GM12878 (cell line): ENCODE measurements at places on chromosomes 16 and 17. TPM values are rescaled to one million over a fixed set of nuclear protein-coding genes. Genes with fewer than 3 reads are reported as not detected.

CCL17 gene
- polyA plus RNA-seq = 27.2 and 35.2 TPM in 2 replicates

GUCY2D gene
- polyA plus RNA-seq = not detected in 2 replicates

IRF8 gene
- polyA plus RNA-seq = 104 and 121 TPM in 2 replicates

TAT gene
- 0.14 and 0.19 TPM in 2 replicates for polyA plus RNA-seq

IL17C gene
- polyA plus RNA-seq = not detected in 2 replicates

LCAT gene
- polyA plus RNA-seq = 3.0 and 3.3 TPM in 2 replicates

CHST6 gene
- polyA plus RNA-seq = 0.46 and 0.57 TPM in 2 replicates

CD19 gene
- 98.1 and 101 TPM in 2 replicates for polyA plus RNA-seq

HEATR9 gene
- polyA plus RNA-seq = 0.09 TPM in 1 of 2 replicates, not detected in the other

GRCh38 chr16:79293836-79294460 lies 306.6 kb downstream of the MAF start:
- no peak overlapping the region for H3K4me3 ChIP-seq
- H3K27ac ChIP-seq = no peak overlapping the region
- H3K4me1 ChIP-seq = no peaks in the 10 kb centered on the region
- H3K36me3 ChIP-seq = no peaks in the 10 kb centered on the region
- no peak for DNase-seq

- peak overlapping the region; percentile 17; the same call in 1 of the 2 replicates for H3K4me3 ChIP-seq
- peaks cover 55% of the 10 kb centered on the region for H3K4me1 ChIP-seq
- no peaks in the 10 kb centered on the region for H3K36me3 ChIP-seq
- H3K27ac ChIP-seq = no peak overlapping the region
- DNase-seq = no peak
- no peaks in the 10 kb centered on the region for H3K27me3 ChIP-seq
Observed at GRCh38 chr16:85983606-85984230, 84.8 kb downstream of the IRF8 start.

DNA sequence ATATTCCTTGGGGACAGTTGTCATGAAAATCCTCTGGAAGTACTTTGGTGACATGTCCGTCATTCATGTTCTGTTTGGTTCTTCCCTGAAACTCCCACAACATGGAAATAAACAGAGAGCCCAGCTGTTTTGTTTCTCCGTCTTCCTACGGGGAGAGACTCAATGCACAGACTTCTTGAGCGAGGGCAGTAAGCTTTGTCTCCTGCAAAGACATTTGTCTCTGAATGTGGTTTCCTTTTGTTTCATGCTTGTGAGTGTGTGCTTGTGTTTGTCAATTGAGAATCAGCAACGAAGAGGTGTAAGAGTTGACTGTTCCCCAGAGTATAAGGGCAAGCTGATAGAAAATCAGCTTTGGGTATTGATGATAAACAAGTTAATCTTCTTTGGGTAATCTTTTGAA lies 643.0 kb upstream of the RBFOX1 start:
- no peaks in the 10 kb centered on the region for H3K4me1 ChIP-seq
- no peak overlapping the region for H3K4me3 ChIP-seq
- DNase-seq = no peak

DNA sequence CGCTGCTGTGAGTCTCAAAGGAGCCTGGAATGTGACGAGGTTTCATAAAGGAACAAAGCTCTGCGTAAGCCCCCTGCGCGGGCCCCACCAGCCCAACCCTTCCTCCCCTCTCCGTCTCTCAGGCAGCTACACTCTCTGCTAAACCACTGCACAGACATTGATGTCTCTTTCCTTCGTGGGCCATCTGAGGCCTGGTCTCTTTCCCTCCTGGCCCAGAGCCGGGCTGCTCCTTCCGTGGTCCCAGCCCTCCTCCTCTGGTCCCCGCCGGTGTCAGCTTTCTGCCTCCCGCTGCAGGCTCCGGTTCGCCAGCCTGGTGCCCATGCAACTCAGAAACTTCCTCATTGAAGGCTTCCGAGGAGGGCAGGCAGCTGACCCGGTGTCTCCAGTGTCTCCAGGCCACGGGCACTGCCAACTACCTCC lies 7.4 kb downstream of the SCARF1 start:
- H3K27ac ChIP-seq = no peak overlapping the region
- H3K36me3 ChIP-seq = no peaks in the 10 kb centered on the region
- no peaks in the 10 kb centered on the region for H3K4me1 ChIP-seq
- no peak for DNase-seq
- H3K27me3 ChIP-seq = no peaks in the 10 kb centered on the region

DNA sequence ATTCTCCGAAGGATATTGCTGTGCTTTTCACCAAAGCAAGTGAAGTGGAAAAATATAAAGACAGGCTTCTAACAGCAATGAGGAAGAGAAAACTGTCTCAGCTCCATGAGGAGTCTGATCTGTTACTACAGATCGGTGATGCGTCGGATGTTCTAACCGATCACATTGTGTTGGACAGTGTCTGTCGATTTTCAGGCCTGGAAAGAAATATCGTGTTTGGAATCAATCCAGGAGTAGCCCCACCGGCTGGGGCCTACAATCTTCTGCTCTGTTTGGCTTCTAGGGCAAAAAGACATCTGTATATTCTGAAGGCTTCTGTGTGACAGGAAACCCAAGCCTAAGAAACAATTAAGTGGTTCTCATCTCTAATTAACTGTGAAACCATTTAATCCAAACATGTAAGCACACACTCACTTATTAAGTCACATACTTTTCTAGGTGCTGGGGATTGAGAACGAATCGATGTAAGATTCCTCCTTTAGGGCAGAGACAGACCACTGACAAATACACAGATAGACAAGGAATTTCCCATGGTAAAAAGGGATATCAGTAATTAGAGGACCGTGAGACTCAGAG lies 22.8 kb downstream of the SLFN5 start:
- H3K4me1 ChIP-seq = no peaks in the 10 kb centered on the region
- H3K36me3 ChIP-seq = no peaks in the 10 kb centered on the region
- no peak overlapping the region for H3K27ac ChIP-seq
- DNase-seq = no peak
- no peak overlapping the region for H3K4me3 ChIP-seq

DNA sequence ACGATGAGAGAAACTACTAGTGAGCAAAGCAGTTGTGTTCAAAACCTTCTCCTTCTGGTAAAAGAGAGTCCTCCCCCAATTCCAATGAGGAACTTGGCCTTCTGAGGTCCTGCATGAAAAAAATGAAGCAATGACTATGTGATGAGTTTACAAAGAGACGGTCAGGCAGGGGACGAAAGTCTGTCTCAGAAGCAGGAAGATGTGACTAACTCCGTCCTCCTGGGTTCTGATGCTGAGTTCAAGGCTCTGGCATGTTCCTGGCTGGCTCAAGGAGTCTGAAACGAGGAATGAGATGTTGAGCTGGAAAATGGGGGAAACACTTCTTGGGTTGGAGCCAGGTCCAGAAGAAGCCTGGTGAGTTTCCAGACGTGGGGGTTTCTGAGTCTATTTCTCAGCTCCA lies 129.6 kb downstream of the CPPED1 start:
- no peaks in the 10 kb centered on the region for H3K27me3 ChIP-seq
- DNase-seq = no peak
- H3K4me1 ChIP-seq = no peaks in the 10 kb centered on the region
- no peaks in the 10 kb centered on the region for H3K36me3 ChIP-seq
- no peak overlapping the region for H3K4me3 ChIP-seq

DNA sequence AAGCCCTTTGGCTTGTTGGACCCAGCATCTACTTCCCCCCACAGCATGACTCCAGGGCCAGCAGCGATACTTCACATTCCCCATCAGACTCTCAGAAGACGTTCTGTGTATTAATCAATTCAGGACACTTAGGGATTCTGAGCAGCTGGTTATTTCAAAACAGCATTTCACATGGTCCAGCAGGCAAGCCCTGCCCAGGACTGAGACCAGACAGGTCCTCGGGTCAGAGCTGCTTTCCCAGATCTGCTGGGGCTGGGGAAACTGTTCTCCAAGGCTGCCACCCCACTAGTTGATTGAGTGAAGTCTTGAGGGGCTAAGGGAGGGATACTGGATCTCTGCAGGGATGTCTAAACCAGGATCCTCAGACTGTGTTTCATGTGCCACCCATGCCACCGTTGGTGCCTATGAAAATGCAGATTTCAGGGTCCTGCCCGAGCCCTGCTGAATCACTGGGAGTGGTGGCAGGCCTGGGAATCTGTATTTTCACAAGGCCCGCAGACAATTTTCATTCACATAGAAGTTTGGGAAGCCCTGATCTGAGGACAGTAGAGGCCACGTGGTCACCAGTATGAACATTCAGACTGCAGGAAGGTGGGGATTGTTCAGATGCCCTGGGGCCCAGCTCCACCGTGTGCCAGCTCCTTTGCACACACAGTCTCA lies 40.6 kb upstream of the CDH5 start:
- no peaks in the 10 kb centered on the region for H3K36me3 ChIP-seq
- no peak overlapping the region for H3K4me3 ChIP-seq
- H3K4me1 ChIP-seq = no peaks in the 10 kb centered on the region
- H3K27me3 ChIP-seq = no peaks in the 10 kb centered on the region; the same call in 1 of the 2 replicates
- H3K27ac ChIP-seq = no peak overlapping the region

- H3K27ac ChIP-seq = no peak overlapping the region
- no peak for DNase-seq
- H3K4me3 ChIP-seq = no peak overlapping the region
- H3K36me3 ChIP-seq = no peaks in the 10 kb centered on the region
- no peaks in the 10 kb centered on the region for H3K4me1 ChIP-seq
- H3K27me3 ChIP-seq = no peaks in the 10 kb centered on the region
Observed at GRCh38 chr16:35506898-35507194, 2047.4 kb downstream of the TP53TG3F start.

- no peak overlapping the region for H3K27ac ChIP-seq
- peaks cover 19% of the 10 kb centered on the region for H3K36me3 ChIP-seq
- no peak overlapping the region for H3K4me3 ChIP-seq
- H3K4me1 ChIP-seq = peaks cover 6% of the 10 kb centered on the region; the same call in 1 of the 2 replicates
- no peak for DNase-seq
- H3K27me3 ChIP-seq = no peaks in the 10 kb centered on the region
Observed at GRCh38 chr16:2209258-2210008, 1.2 kb downstream of the BRICD5 start.

DNA sequence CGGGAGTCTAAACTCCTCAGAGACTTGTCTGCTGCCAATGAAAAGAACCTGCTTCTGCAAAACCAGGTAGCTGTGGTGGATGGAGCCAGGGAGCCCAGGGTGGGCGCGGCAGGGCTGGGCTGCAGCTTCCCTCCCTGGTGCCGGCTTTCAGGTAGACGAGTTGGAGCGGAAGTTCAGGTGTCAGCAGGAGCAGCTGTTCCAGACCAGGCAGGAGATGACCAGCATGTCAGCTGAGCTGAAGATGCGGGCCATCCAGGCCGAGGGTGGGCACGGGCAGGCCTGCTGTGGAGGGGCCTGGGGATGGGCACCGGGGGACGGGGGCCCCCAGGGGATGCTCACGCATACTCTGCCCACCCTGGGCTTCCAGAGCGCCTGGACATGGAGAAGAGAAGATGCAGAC lies 3.2 kb upstream of the RAC3 start:
- DNase-seq = no peak
- H3K36me3 ChIP-seq = no peaks in the 10 kb centered on the region
- H3K4me3 ChIP-seq = no peak overlapping the region
- H3K4me1 ChIP-seq = peaks cover 8% of the 10 kb centered on the region
- no peak overlapping the region for H3K27ac ChIP-seq

DNA sequence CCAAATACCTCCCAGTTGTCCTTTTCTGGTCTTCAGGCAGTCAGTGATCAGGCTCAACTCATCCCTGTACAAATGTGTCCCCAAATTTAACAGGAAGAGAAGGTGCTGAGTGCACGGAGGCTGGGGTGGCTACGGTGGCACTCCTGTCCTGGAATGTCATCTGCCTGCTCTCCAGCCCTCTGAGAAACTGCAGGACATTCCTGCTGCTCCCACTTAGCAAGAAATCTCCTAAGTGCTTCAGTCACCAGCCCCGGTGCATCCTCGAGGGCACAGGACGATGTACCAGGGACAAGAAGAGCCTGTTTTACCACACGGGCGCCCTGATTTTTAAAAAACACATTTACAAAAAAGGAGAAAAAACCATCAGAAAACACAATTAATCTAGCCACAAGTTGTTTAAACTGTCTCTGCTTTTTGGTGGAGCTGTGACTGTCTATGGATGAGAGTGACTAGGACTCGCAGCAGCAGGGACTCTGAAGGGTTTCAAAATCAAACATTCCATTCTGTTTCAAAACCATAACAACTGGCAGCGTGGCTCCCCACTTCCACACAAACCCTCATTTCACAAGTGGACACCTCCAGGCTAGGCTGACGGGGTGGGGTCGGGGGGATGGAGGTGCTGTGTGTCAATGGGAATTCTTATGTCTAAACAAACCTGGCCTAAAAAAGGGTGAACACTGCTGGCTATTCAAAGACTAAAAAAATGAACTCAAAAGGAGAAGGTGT lies 65.3 kb upstream of the CNEP1R1 start:
- no peaks in the 10 kb centered on the region for H3K36me3 ChIP-seq
- no peak overlapping the region for H3K4me3 ChIP-seq
- no peaks in the 10 kb centered on the region for H3K27me3 ChIP-seq
- no peak overlapping the region for H3K27ac ChIP-seq

DNA sequence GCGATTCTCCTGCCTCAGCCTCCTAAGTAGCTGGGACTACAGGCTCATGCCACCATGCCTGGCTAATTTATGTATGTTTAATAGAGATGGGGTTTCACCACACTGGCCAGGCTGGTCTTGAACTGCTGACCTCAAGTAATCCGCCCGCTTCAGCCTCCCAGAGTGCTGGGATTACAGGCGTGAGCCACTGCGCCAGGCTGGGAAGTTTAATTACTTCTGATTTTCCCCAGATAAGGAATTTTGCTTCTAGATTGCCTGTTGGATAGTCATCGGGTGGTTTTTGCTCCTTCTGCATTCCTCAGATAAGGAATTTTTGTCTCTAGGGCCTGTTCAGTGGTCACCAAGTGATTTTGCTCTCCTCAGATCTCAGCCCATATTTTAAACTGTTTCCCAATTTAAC lies 112.5 kb downstream of the MAP2K4 start:
- no peaks in the 10 kb centered on the region for H3K27me3 ChIP-seq
- H3K4me3 ChIP-seq = no peak overlapping the region
- no peaks in the 10 kb centered on the region for H3K4me1 ChIP-seq
- peaks cover 18% of the 10 kb centered on the region for H3K36me3 ChIP-seq
- no peak for DNase-seq

DNA sequence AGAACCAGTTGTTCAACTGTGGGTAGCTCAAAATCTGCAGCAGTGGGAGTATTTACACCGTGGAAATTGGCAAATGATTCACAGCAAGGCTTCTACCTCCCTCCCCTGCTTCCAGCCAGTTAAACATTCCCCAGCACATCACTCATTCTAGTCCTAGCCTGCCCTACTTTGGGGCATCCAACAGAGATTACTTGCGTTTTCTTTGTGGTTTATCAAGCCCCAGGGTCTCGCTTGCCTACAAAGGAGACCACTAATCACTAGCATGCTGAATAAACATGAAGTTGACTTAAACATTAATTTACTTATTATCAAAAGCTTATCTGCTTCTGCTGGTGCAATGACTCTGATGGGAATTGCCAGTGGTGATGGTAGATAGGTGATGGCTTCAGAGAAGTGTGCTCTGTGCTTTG lies 94.5 kb downstream of the MARF1 start:
- H3K4me3 ChIP-seq = no peak overlapping the region
- DNase-seq = peak; percentile 15
- H3K4me1 ChIP-seq = no peaks in the 10 kb centered on the region
- H3K27me3 ChIP-seq = no peaks in the 10 kb centered on the region
- no peaks in the 10 kb centered on the region for H3K36me3 ChIP-seq
- H3K27ac ChIP-seq = no peak overlapping the region
